CD4-positive, alpha-beta T cell treated with Interleukin-6 at 100 ng/mL for 8 hours (primary cell): ENCODE measurements at places on chromosomes 3 and 15.

- DNase-seq = no peak
These were observed 69.6 kb downstream of the EFCAB12 start for GRCh38 chr3:129358772-129359371.

- DNase-seq = no peak
These were observed 261.0 kb downstream of the PYDC2 start for GRCh38 chr3:191721990-191722389.

- DNase-seq = no peak
These were observed 37.9 kb downstream of the UQCC5 start for GRCh38 chr3:52574056-52574965.

DNA sequence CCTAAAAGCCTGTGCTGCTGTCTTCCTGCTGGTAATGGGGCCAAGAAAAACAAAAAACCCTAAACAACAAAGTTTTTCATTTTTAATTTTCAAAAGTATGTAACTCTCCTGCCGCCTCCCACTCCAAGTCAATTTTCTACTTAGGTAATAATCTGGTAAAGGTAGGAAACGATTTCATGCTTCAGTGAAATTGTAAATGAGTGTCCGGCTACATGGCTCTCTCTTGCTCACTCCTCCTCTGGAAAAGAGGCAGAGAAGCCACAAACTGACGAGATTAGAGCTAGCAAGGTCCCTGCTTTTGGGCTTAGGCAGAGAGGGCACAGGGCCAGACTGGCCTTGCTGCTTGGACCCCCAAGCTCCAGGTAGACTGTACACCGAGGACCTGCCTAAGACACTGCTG lies 23.5 kb downstream of the KLHL25 start:
- no peak for DNase-seq

DNA sequence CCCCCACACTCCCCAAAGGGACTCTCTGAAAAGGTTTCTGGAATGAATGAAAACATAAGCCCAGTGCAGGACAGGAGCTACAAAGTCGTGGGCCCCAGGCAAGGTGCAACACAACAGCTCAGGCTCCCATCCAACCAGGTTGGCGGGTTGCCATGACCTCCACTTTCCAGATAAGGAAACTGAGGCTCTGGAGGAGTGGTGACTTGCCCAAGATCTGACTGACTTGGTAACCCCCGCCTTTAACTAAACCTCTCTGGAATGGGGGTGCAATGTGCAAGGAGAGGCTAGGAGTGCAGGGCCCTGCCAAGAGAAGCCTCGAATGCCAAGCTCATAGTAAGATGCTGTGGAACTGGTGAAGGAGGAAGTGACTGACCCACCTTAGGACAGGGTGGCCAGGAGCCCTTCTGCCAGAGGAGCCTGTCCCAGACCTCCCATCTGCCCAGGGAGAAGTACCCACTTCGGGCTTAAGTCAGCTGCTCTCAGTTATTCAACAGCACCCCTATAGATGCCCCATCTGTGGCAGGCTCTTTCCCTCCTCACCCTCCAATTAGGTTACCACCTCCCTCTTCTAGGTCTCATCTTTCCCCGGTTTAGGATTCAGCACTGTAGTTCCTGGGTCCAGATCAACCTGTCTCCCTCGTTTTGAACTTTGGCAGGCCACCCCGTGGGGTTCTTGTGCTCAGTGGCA lies 553 bp upstream of the TNNC1 start:
- no peak for DNase-seq

GRCh38 chr3:23442598-23443383 lies 239.7 kb downstream of the UBE2E2 start:
- peak; percentile 31 for DNase-seq

- no peak for DNase-seq
These were observed 44.7 kb upstream of the PLCL2 start for GRCh38 chr3:16840101-16840424.

DNA sequence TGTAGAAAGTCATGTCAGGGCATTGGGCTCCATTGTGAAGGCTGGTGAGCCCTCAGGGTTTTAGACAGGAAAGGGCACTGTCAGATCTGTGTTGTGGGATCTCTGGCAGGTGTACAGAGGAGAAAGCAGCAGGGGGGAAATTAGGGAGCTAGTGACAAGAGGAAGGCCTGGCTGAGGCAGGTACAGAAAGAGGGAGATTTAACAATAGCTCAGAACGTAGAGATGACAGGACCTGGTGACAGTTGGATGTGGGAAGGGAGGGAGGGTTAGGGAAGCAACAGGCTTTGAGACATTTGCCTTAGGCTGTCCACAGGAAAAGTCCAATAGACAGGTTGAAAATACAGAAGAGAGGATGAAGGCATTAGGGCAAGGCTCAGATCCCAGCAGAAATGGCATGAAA lies 288.1 kb downstream of the EPHB1 start:
- no peak for DNase-seq

- DNase-seq = no peak
These were observed 266.1 kb downstream of the CGGBP1 start for GRCh38 chr3:87792534-87793336.

GRCh38 chr3:4474683-4475490 lies 7.8 kb upstream of the SUMF1 start:
- DNase-seq = peak; percentile 8

- DNase-seq = peak; percentile 13
These were observed 29.2 kb downstream of the NEO1 start for GRCh38 chr15:73081321-73081958.

- no peak for DNase-seq
These were observed 130.4 kb upstream of the UBE2E2 start for GRCh38 chr3:23072693-23073092.

GRCh38 chr15:52642386-52643361 lies 36.5 kb downstream of the ATOSA start:
- no peak for DNase-seq

DNA sequence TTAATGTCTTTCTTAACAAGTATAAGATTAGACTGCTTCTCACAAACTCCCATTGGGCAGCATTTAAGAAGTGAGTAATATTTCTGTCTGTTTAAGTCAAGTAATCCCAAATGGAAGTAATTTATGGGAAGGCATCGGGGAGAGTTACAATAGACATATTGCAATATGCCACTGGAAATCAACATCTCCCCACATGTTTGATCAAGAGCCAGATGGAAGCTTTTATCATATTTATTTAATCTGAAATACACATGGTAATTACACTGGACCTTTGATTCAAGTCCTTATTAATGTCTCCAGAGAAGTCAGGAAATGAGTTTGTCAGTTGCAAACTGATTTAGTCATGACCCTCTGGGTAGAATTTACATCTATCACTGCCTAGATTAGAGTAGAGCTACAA lies 943.8 kb downstream of the VGLL3 start:
- DNase-seq = no peak

DNA sequence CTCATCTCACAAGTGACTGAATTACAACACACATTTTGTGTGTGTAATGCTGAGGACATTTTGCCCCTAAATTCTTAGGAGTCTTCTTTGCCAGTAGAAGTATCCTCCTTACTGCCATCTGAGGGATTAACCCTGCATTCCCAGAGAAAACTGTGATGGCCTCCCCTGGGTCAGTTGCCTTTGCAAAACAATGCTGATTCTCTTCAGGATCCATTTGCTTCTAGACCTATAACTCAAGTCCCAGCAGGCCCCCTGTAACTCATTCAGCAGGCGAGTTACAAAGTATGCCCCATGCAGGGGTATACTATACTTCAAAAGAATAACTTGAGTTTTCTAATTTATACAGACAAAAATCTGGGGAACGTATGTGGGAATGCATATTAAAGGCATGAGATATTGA lies 6.6 kb upstream of the MCF2L2 start:
- DNase-seq = no peak

DNA sequence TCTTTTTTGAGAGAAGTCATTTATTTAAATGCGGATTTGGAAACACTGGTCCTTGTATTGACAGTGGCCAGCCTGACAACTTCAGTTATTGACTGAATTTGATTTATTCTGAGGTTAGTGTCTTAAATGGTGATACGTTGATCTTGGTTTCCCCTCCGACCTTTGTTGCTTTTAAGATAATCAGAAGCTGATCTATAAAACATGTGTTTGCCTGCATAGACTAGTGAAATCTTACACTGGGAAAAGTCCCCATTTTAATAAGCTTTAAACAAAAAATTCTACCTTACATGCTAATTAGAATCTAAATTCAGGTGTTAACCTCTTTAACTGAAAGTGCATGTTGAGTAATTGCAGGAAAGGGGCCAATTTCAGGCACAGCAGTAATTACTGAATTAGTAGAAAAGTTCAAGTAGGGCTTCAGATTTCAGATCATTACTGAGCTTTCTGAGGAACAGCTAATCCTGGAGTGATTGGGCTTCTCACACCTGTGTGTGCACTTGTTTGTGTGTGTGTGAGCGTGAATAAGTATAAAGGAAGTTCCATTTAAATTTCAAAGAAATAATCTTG lies 221.4 kb downstream of the SOX2 start:
- DNase-seq = no peak

- no peak for DNase-seq
These were observed 1.2 kb downstream of the TRH start for GRCh38 chr3:129975705-129976048.

DNA sequence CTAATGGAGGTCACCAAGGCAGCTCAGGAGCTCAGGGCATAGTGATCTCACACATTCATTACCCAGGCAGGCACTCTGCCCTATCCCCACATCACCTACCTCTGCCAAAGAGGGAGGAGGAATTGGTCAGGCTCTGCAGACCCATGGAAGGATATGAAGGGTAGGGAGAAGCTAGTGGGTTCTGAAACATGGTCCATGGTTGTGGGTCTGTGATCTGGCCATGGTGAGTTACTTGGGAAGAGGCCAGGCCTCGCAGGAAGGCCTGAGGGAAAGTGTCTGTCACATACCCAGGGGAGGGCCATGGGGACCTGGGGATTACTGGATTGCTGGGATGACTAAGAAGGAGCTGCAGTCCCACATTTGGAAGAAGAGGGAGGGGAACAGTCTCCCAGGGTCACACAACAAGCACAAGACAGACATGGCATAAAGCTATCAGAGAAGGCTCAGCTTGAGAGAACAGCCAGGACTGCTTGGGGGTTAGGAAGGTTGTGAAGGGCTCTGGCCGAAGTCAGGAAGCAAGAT lies 1.4 kb upstream of the PRSS50 start:
- DNase-seq = no peak

DNA sequence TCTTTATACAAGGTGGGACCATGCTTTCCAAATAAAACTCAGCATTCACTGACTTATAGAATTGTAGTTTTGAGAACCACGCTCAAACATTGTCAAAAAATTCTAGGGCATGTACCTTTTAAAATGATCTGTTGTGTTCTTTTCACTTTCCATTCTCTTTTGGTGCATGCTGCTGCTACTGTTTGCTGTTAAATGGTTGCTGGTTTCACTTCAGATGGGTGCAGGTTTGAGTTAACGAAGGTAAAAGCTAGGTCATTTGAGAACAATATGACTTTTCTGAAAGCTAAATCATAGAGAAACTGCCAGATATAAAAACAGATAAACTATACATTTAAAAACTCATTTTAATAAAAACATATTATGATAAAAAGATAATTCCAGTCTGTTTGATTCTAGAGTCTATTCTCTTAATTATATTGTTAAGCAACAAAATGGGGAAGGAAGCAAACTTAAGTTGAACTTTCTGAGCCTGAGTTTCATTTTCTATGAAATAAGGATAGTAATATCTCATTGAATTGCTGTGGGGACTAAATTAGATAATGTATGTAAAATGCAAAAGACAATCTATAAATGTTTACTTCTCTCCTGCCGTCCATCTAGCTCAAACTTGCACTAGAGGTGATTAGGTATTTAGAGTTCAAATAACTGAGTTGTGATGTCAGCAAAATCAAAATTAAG lies 82.4 kb downstream of the OXSM start:
- no peak for DNase-seq

DNA sequence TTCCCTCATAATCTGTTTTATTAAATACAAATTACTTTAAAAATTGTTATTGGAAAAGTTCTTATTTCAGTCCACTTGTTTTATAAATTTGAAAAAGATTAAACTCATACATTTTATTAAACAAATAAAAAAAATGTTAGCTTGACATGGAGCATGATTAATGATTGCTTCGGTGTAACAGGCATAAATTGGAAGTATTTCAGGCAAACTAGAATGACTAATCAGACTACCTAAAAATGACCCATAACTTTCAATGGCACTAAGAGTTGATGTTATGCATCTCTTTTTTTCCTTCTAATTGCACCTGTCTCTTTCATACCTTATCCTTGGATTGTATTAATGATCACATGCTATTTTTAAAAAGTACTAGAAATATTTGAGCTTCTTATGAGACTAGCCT lies 343.3 kb downstream of the ZNF385D start:
- no peak for DNase-seq

DNA sequence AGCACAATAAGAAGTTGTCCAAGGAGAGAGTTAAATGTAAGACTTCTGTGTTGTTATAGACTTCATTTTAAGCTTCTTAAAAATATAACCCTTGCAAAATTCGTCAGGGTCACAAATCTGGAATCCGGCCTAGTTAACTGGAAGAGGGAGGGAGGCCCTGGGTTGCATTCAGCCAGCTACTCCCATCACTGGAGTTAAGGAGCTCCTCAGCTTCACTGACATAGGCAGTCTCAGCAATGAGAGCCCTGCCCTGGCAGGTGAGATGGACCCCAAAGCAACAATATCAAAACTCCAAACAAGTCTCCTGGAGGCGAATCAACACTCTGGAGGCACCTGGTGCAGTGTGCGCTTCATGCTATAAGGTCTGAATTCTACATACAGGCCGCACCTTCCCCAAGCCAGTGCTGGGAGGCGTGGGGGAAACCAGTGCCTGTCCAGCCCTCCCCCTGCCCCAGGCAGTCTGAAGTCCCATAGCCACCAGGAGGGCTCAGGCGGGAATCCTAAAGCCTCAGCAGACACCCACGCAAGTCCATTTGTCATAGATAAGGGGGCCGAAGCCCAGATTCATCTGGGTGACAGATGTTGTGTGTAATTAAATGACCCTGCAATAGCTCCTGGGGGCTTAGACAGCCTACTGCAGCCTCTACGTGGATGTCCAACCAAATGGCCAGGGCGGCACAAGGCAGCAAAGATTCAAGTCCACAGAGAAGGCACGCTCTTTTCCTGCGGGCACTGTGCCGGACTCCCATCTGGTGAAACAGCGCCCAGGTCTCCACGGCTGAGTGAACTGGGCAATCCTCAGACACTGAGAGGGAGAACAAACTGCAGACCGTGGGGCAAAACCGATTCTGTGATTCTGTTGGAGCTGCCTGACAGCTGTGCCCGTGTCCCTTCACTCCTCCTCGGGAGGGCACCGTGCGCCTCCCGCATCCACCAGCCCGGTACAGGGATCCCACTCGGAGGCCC lies 64.9 kb downstream of the ATP10A start:
- no peak for DNase-seq

GRCh38 chr3:56772952-56773938 lies 28.5 kb downstream of the ARHGEF3 start:
- no peak for DNase-seq

GRCh38 chr3:41327718-41328117 lies 128.4 kb downstream of the CTNNB1 start:
- no peak for DNase-seq
